ENCODE measurements at places on chromosomes 6 and 20.

GRCh38 chr20:48262466-48262865 lies 477.2 kb upstream of the SULF2 start:
- DNase-seq = no peak

GRCh38 chr6:94673251-94673650 lies 904.1 kb upstream of the MANEA start:
- DNase-seq = no peak

DNA sequence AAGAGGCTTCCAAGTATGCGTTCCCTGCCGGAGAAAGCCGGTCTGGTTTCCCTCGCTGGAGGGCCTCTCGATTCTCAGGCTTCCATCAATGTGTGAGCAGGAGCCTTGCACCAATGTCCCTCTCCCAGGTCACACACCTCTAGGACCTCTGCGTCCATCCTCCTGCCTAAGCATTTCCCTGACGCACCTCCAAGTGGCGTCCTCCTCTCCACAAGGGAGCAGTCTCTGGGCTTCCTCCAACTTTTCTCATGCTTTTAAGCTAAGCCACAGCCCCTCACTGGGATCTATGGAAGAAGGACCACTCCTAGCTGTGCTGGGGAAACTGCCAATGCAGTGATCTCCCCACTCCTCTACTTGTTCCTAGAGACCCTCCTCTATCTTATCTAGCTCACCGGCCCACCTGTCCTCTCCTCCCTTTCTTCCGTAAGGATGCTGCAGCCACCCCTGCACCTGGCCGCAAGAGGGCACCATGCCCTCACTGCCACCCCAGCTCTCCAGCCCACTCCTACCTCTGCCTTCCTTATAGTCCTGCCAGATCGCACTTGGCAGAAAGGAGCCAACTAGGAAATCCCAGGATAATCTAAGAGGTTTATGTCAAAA lies 258.7 kb downstream of the LRFN2 start:
- no peak for DNase-seq

DNA sequence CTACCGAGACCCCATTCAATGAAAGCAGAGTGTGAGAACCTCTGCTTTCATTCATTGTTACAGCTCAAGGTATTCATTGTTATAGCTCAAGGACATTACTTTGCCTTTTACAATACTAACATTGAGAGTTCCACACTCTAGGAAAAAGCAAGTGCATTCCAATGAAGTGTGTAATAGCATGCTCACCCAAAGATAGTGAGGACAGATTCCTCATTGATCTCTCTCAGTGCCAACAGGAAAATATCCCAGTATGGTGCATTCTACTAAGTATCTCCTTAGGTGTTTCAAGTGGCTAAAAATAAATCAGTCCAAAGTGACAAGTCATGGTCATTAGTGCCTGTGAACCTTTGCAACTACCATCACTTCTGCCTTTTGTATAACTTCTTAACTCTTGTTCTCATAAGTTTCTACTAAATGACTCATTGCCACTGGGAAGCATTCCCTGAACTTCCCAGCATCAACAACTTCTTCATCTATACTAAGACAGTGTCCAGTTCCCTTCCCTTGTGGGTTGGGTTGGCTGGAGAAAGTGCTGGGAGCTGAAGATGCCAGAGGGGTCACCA lies 140.7 kb upstream of the STXBP5 start:
- DNase-seq = no peak

GRCh38 chr6:166330612-166331011 lies 11.7 kb downstream of the SFT2D1 start:
- peak; percentile 9 for DNase-seq

DNA sequence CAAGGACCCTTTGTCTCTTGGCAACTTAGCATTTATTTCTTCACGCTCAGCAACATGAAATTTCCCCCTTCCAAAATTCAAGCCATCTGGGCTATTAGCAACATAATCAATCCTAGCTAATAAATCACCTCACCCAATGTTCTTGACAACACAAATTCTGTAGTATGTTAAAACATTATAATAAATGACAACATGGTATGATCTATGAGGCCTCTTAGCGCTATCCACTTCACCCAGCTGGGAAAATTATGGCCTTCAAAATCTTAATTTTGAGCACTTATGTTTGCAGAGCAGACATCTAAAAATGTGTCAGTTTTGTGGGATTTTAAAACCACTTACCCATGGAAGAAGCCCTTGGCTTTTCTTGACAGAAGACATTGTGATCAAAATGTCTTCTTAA lies 181.9 kb downstream of the HDGFL1 start:
- DNase-seq = no peak

DNA sequence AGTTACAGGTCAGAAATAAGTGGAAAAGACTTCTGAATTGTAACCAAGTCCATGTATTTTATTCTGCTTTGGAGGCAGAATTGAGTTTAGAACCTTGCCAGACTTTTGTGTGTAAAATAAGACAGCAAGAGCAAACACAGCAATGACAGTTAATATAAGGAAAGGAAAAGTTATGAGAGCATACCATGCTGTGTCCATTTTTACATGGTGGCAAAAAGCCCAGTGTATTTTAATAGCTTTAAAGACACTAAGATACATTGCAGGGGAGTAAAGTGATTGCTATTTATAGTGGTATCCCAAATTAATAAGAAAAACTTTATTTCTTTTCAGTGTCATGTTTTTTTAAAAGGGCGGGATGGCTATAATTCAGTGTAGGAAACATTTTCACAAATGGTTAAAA lies 45.2 kb downstream of the CDC5L start:
- DNase-seq = no peak

Measured in spinal cord (tissue), 10 donors.